ENCODE measurements at places on chromosomes 5 and 9.

DNA sequence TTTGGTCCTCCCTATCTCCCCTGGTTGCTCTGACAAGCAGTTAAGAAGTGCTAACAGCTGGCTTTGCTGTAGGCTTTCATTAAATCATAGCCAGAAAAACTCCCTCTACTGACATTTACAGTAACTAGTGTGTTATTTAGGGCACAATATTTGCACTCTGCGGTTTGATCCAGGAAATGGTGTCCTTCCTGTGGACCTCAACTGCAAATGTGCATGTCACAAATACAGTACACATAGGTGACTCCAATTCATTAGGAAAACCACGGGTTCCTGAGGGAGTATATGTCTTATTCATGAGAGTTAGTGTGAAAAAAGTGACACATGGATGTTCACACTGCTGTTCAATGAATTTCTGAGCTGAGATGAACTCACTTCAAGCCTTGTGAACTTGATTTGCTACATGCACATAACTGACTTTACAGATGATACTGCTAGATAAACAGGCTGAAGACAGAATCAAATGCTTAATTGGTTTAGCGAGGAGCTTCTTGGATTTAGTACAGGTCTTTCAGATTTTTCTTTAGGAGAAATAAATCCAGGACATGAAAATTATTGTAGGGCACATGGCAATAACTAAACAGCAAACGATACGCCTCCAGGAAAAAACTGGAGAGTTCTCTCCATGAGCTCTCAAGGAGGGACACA, 281.5 kb downstream of the EFNA5 start:
- DNase-seq, result peak; percentile 62

DNA sequence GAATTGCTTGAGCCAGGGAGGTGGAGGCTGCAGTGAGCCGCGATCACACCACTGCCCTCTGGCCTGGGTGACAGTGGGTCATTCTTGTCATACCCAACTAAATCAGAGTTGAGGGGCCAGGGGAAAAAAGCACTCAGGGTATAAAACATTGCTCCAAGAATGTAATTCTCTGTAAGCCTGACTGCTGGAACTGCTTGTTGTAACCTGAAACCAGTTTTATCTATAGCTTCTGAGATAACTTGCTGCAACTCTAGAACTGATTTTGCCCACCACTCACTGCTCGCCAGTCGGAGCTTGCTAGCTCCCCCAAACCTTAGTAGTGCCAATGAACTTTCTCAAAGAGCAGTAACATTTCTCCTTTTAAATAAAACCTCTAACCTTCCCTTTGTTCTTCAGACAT, 9.6 kb upstream of the MSH3 start:
- DNase-seq, result no peak

- DNase-seq, result no peak
Measured at GRCh38 chr9:134853893-134854292, 26.7 kb upstream of the FCN2 start.

- DNase-seq, result no peak
Measured at GRCh38 chr5:173826086-173826427, 62.1 kb upstream of the CPEB4 start.

- DNase-seq, result no peak
Measured at GRCh38 chr5:43571237-43571636, 14.4 kb upstream of the PAIP1 start.

GRCh38 chr5:43661102-43661501, 58.1 kb downstream of the NNT start:
- DNase-seq, result no peak

GRCh38 chr5:95812074-95812471, 10.5 kb downstream of the GLRX start:
- DNase-seq, result no peak

- no peak for DNase-seq
Measured at GRCh38 chr5:173857234-173857633, 30.9 kb upstream of the CPEB4 start.

- no peak for DNase-seq
Measured at GRCh38 chr9:109311286-109311685, 9.6 kb downstream of the EPB41L4B start.

All from immature natural killer cell (primary cell).